ENCODE measurements at places on chromosomes 7 and 10.

- DNase-seq = peak; percentile 40
Observed at GRCh38 chr10:89392974-89393373, 551 bp downstream of the IFIT1 start.

GRCh38 chr10:8006274-8006999 is 48.1 kb upstream of the GATA3 start:
- no peak for DNase-seq

- no peak for DNase-seq
Observed at GRCh38 chr10:29555091-29555745, 79.6 kb downstream of the SVIL start.

DNA sequence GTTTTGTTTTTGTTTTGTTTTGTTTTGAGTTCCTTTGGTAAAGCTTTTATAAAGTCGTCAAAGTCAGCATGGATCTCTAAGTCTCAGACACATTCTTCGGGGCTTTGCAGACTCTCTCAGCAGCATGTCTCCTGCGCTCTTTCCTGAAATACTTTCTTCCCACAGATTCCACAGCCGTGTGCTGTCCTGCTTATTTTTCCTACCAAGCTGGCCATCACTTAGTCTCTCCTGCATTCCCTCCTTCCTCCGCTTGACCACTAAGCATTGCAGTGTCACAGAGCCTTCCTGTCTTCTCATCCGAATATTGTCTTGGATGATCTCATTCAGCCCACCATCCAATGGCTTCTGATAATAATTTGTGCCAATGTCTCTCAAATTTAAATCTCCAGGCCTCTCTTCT is 434.3 kb upstream of the C7orf33 start:
- no peak for DNase-seq

DNA sequence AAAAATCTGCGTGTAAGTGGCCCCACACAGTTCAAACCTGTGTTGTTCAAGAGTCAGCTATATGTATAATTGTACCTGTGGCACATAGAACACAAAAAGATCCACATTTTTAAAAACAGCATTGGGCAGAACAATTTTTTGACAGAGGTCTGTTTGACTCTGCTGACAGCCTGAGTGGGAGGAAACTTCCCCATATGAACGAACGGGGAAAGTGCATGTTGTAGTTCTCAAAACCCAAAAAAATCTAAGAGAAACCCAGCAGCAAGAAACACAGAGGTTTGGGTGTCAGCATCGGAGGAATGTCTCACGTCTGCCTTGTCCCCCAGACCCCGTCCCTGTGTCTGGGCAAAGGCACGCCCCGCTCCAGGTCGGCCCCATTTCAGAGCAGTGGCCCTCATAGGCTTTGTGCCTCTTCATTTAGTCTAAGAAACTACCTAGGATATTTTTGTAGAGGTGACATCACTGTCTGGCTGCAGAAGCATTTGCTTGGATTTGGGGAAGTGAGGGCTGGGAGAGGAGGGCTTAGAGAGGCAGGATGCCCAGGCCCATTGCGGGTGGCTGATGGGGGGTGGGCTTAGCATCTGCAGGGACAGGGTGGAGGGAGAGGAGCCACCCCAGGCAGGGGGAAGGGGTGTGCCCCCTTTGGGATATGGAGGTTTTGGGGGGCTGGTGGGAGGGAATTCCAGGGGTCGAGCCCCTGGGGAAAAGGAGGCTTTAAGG is 11.0 kb downstream of the CUX1 start:
- no peak for DNase-seq

- DNase-seq = no peak
Observed at GRCh38 chr7:37341033-37341630, 107.5 kb downstream of the ELMO1 start.

GRCh38 chr7:99106821-99107241 is 37.1 kb downstream of the SMURF1 start:
- DNase-seq = no peak

DNA sequence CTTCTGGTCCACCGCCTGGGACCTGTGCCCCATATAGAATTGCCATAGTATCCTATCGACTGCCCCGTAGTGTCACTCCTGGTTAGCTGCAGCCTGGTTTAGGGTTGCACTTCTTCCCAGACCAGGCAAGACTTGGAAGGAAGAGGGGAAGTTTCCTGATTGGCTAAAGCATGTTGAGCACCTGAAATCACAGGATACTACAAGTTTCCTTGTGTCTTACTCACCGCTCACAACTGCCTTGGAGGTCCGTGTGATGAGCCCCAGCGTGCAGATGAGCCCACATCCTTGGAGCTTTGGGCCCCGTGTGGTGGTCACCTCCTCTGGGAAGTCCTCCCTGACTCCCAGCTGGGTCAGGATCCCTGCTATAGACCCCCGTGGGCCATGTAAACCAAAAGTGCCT is 73.9 kb upstream of the GTF2I start:
- DNase-seq = no peak

- no peak for DNase-seq
Observed at GRCh38 chr10:123548770-123549169, 117.4 kb upstream of the GPR26 start.

- DNase-seq = no peak
Observed at GRCh38 chr7:17362439-17363105, 64.1 kb downstream of the AHR start.

DNA sequence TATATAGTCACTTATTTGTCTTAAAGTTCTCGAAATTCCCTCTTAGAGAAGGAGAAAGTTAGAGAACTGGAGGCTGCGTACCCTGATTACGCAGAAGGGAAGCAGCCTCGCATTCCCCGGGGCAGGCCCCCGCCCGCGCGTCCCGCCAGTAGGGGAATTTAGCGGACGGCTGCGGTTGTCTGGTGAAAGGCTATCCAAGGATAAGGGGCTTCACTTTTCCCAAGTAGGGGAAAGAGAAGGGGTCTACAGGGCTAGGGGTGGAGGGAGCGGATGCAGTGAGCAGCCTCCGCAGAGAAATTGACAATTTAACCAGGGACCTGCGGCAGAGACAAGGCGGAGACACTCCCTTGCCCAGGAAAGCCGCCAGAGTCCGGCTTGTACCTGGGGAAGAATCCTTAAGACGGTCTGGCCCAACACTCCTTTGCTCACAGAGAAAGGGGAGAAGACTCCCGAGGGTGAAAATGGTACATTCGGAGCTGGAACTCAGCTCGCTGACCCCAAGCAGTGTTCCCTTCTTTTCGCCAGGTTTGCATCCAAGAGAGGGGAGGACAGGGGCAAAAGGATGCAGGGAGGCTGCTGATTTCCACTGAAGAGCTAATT is 994 bp upstream of the MAGI2 start:
- DNase-seq = no peak

GRCh38 chr7:102933763-102934162 is 21.0 kb downstream of the LRRC17 start:
- no peak for DNase-seq

DNA sequence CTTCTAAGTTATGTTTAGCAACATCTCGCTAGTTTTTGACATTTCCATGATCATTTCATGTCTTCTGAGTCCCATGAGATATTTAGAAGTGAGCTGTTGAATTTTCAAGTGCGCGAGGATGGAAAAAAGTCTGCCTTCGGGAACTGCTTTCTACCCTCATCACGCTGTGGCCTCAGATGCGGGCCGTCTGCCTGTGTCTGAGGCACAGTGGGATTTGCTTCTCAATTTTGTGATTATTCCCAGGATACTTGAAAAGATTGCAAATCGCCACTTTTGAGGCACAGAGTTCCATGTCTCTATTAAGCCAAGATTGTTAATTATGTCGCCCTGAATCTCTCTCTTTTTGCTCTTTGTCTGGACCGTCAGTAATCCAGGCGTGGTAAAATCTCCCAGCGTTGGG is 30.8 kb upstream of the NKX6-2 start:
- DNase-seq = no peak

Measured in activated CD8-positive, alpha-beta T cell treated with anti-CD3 and anti-CD28 coated beads, Interleukin-2, amount 10 ng/mL, durations not matched to agents 7 days and 5 days (primary cell).